Fibroblast of gingiva (primary cell): ENCODE measurements at places on chromosomes 12 and 14.

GRCh38 chr14:101083564-101084435 is 180.3 kb upstream of the RTL1 start:
- DNase-seq = no peak

- DNase-seq = no peak
These were observed at the start of gene OR4Q3 for GRCh38 chr14:19743256-19743655. OR4Q3 (plus strand) TSS chr14:19743571.

DNA sequence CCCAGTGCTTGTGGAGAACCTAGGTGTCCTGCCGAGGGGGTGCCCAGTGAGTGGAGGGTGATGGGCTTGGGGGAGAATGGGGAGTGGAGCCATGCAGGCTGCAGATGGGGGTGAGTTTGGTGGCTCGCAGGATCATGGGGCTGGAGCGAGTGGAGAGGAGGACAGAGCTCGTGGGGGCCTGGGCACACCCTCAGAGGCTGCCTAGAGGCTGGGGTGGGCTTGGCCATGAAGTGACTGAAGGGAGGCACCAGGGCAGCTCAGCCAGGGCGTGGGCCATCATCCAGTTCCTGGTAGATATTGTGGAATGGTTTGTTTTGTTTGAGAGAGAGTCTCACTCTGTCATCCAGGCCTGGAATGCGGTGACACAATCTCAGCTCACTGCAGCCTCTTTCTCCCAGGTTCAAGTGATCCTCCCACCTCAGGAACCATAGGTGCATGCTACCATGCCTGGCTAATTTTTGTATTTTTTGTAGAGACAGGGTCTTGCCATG is 43.4 kb upstream of the AMN start:
- DNase-seq = no peak

GRCh38 chr14:92325835-92326234 is 2.9 kb downstream of the SLC24A4 start:
- DNase-seq = no peak

DNA sequence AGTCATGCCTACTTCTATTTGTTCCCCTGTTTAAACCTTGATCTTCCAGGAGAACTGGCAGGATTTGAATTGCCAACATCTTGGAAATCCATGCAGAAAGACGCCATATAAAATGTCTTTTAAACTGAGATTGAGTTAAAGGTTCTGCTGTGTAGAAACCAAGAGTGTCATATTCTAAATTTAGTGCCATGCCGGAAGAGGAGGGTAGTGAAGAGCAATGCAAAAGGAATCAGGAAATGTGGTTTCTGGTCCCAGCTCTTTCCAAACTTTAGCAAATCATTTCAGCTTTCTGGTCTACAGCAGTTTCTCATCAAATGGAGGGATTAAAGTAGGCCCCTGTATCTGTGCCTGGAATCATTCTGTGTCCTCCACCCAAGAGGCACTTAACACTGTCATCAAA is 85.7 kb downstream of the BTG1 start:
- DNase-seq = peak; percentile 81

DNA sequence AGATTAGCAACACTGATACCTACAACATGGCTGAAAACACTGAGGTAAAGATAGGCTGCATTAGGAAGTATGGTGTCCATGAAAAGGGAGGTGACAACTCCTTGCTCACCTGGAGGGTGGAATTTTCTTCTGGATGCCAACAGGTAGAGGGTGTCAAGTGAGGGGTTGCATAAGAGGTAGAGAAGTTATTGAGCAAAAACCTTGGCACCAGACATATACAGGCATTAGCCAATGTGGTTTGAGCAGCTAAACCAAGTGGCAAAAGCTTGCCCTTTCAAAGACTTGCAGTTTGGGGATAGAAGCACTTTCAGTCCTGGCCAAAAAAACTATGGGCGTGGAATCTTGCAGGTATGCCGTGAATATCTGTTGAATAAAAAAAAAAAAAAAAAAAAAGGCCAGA is 3.8 kb downstream of the RITA1 start:
- DNase-seq = no peak
